CD4-positive, alpha-beta memory T cell (primary cell): ENCODE measurements at places on chromosomes 4 and X.

- no peak for DNase-seq
Measured at GRCh38 chr4:107824350-107825071, at the start of gene SGMS2. Gene SGMS2 (plus strand): TSS chr4:107824932. CDS start chr4:107895554, 70,622 bp downstream.

- DNase-seq = peak; percentile 89
Measured at GRCh38 chr4:15002659-15003400, 549 bp downstream of the CPEB2 start.

GRCh38 chr4:18318682-18319388 is 297.3 kb upstream of the LCORL start:
- DNase-seq = no peak

DNA sequence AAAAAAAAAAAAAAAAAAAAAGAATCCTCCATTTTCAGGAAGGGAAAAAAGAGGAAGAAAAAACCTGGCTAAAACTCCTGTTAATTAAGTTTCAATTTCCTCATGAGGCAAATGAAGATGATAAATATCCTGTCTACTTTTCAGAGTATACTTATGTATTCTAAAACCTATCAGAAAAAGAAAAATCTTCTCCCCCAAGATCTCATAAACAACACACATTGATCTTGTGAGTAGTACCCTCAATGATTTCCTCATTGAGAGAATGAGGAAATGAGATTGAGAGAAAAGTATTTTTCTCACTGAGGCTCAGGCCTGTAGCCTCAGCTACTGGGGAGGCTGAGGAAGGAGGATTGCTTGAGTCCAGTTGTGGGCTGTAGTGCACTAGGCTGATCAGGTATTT is 146.7 kb downstream of the TET2 start:
- no peak for DNase-seq

GRCh38 chrX:7925867-7926472 is 1.2 kb downstream of the PNPLA4 start:
- DNase-seq = peak; percentile 60

DNA sequence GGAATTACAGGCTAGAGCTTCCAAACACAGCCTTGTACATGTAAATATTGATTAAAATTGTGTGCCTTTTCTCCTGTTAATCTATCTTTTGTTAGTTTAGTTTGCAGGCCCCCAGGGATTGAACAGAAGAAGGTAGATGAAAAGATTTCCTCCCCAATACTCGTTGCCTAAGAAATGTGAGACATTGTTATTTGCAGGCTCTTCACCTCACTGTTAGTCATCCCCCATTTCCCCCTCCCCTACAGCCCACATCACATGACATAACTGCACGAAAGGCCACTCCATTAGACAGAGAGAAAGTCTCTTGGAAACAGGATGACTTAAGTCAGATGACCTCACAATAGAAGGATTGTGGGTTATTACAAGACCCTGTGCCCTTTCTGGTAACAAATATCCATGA is 13.3 kb upstream of the MID1 start:
- no peak for DNase-seq

DNA sequence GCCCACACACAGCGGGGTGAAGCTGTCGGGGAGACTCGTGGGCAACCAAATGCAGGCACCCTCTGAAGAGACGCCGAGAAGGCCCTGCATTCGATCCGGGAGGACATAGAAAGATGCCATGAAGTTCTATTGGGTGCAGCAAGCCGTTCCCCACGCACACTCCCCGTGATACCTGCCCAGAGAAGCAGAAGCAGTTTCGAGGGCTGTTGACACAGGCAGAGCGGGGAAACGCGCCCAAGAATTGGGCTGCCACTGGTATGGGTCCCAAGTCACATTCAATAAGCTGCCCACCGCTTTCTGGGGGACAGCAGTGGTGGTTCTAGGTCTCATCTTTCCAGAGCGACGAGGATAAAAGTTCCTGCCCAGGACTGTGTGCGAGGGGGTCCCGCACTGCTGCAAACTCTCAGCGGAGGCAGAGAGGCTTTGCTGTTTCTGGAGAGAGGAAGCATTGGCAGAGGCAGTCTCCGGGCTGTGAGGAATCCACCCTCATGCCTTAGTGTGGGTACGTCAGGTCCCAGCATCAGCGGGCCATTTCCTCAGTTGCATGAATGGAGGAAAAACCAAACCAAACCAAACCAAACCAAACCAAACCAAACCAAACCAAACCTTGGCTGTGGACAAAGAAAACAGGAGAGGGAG is 10.1 kb downstream of the PITX2 start:
- no peak for DNase-seq

- DNase-seq = no peak
Measured at GRCh38 chr4:166777760-166778159, 456.5 kb downstream of the SPOCK3 start.

DNA sequence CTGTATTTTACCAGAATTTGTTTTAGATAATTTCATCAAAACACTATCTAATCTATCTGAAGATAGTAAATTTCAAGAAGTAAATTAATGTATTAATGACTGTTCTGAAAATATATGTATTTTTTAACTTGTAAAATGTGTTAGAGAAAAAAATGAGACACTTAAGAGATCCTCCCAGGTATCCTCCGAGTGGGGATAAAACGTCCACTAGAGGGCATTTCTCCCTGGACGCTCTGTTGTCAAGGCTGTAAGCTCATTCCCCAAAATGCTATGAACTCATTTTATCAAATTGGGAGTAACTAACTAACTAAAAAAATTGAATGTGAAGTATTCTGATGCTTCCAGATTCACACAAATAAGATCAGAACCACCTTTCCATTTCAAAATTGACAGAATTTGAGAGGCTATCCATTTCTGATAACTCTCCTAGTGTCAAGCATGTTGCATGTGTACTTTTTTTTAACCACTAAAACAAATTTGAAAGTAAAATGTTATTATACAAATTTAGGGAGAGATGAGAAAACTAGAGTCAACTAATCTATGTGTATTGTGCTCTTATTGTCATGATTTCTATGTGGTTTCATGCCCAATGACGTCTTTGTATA is 337.3 kb upstream of the HS3ST1 start:
- no peak for DNase-seq

- peak; percentile 90 for DNase-seq
Measured at GRCh38 chrX:77899081-77899828, at the start of gene COX7B. Gene COX7B (plus strand): TSS chrX:77899468. CDS start chrX:77899554, 86 bp downstream.

DNA sequence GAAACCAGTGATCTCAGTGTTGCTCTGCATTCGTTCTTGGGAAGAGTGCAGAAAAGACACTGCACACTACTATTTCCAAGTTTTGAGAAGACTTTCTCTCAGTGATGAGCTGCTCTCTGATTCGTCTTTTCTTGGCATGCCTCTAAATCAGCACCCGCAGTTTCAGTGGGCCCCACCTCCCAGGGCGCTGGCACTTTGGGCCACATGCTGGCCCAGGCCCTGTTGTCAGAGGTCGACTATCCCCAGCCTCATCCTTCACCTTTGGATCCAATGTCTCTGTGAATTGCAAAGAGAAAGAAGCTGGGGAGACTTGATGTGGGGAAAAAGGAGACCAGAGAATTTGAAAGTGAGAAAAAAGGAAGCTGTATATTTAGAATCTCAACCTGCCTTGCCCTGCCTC is 644.1 kb upstream of the PITX2 start:
- no peak for DNase-seq

GRCh38 chrX:131072871-131073571 is 14.9 kb downstream of the ARHGAP36 start:
- no peak for DNase-seq

DNA sequence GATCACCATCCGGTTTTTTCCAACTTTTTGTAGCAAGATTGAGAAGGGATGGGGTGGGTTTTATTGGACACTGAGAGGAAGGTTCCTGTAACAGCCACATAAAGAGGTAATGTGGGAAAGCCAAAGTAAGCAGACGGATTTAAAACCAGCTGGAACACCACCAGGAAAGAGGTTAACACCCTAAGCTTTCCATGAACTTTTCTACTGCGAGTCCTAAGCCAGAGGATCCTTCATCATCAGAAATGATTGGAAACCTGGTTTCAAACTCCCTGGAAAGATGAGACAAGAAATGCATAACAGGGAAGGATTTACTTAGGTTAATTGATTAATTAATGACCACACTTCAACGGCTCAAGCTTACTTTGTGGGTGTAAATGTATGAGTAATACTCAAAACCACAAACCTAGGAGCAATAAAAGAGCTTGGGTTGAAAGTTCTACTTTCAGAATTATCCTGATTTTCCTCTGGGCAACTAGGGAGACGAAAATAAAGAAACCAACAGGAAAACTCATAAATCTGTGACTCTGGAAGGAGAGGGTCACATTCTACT is 91.5 kb downstream of the COX18 start:
- no peak for DNase-seq

GRCh38 chr4:144355811-144356757 is 215.6 kb upstream of the GYPA start:
- DNase-seq = no peak

- DNase-seq = no peak
Measured at GRCh38 chrX:119622356-119623232, 16.4 kb upstream of the NKRF start.

DNA sequence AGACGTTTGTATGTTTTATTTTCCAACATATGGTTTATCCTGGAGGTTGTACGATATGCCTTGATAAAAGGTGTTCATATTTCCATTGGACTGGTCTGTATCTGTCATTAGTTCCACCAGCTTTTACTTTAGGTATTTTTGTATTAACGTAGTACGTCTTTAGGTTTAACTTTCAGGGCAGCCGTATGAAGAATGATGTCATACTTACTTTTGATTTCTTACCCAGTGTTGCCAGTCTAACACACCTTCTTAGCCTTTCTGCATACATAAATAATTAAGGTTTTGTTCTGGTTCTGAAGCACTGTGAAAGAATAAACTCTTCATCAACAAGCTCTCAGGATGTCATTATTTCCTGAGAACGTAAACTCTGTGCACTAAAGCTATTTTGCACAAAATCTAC is 18.9 kb upstream of the NEIL3 start:
- DNase-seq = no peak

- DNase-seq = no peak
Measured at GRCh38 chr4:151284534-151285245, 7.7 kb downstream of the PRSS48 start.

GRCh38 chr4:152257601-152258066 is 278.3 kb downstream of the FBXW7 start:
- DNase-seq = no peak

- no peak for DNase-seq
Measured at GRCh38 chr4:151644622-151645021, 116.2 kb downstream of the GATB start.

DNA sequence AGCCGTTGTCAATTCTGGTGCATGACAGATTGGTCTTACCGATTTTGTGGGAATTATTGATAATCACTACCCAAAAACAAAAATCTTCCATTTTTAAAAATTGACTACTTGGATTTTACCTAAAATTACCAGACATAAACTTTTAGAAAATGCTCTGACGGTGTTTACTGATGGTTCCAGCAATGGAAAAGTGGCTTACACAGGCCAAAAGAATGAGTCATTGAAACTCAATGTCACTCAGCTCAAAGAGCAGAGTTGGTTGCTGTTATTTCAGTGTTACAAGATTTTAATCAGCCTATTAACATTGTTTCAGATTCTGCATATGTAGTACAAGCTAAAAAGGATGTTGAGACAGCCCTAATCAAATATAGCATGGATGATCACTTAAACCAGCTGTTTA is 23.0 kb upstream of the UGT2B17 start:
- no peak for DNase-seq

GRCh38 chr4:78693777-78694456 is 82.2 kb upstream of the BMP2K start:
- DNase-seq = no peak

GRCh38 chr4:156146571-156146970 is 192.9 kb upstream of the CTSO start:
- DNase-seq = no peak

DNA sequence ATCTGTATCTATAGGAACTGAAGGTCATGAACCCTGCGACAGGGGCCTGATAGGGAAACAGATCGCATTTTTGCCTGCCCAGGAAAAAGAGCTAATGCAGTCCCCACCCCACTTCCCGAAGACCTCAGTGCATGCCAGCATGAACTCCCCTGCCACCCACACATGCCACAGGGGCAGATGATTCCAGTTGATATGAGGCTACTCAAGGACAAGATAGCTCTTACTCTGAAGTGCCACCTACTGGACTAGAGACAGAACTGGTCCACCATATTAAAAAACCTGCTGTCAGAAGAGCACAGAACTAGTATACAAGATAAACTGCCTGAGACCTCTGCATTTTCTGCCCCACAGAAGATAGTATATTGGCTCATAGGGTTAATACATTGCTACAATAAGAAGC is 68.0 kb downstream of the YIPF7 start:
- DNase-seq = no peak

- DNase-seq = no peak
Measured at GRCh38 chr4:25984266-25984665, 70.2 kb downstream of the SMIM20 start.

DNA sequence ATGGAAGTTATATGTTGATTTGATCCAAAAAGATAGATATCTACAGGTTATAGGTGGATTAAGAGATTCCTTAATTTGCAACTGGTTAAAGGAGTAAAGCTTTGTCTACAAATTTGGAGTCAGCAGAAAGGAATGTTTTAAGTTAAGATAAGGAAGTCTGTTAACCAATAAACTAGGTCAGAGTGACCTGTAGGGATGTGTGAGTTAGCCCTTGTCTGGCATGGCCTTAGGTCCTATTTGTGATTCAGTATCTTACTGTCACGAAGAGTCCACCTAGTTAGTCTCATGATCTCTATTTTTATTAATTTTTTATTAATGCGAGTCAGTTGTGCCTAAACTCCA is 230.8 kb downstream of the INPP4B start:
- DNase-seq = no peak

DNA sequence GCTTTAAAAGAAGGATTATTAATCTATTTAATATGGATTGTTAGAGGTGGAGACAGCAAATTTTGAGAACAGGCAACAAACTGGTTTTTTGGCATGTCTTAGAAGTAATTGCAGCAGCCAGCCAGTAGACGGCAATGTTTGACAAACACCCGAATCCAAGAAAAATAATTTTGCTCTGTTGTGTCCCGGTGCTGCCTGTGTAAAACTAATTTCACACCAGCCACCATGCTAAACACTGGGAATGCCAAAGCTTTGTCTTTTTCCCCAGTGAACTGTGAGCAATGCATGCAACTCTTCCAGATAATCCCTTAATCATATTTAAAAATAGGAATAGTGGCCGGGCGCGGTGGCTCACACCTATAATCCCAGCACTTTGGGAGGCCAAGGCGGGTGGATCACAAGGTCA is 25.9 kb downstream of the SMIM31 start:
- DNase-seq = no peak

DNA sequence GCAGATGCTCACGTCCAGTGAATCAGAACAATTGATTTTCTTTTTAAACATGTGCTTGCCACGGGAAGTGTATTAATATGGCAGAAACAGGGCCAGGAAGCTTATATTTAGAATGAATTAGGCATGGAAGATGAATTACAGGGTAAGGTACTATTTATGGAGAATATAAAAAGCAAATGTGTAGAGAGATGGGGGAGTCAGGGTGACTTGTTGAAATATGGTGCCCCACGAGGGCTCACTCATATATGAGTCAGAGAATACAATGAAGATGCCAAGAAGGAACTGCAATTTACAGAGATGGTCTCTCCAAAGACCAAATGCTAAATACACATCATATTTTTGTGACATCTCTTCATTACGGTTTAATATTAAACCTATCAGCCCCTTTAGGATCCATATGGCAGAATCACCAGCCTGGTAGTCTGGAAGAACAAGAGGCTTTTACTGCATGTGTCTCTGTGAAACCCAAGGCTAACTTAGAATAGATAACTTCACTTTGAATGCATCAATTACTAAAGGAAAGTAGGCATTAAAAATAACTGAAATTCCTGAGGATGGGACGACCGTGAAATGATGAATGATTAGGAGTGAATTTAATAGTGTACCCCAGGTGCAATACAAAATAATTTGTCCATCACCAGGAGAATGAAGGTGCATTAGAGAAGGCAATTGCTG is 385.3 kb downstream of the ARHGAP24 start:
- DNase-seq = no peak

- no peak for DNase-seq
Measured at GRCh38 chr4:25949173-25949748, 35.2 kb downstream of the SMIM20 start.
